Left renal pelvis (tissue), 4 donors: ENCODE measurements at places on chromosomes 5 and 9. TPM values are rescaled to one million over a fixed set of nuclear protein-coding genes. Genes with fewer than 3 reads are reported as not detected.

DNA sequence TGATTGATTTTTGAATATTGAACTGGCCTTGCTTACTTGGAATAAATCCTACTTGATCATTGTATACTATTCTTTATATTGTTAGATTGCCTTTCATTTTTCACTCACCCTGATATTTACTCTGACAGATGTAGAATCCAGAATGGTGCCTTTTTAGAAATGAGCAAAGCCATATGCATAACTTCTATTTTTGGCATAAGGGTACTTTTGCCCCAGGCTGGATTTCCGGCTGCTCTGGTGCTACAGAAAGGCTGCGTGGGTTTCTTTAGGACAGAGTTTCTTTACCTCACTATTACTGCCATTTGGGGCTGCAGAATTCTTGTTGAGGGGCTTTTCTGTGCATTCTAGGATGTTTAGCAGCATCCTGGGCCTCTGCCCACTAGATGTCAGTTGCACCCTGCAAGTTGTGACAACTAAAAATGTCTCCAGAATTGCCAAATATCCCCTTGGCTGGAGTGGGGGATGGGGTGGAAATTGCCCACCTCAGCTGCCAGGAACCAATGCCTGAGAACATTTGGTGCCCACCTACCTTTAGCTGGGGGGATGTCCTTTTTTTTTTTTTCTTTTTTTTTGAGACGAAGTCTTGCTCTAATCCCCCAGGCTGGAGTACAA, 50.1 kb downstream of the SLC36A1 start:
- no peak for DNase-seq

DNA sequence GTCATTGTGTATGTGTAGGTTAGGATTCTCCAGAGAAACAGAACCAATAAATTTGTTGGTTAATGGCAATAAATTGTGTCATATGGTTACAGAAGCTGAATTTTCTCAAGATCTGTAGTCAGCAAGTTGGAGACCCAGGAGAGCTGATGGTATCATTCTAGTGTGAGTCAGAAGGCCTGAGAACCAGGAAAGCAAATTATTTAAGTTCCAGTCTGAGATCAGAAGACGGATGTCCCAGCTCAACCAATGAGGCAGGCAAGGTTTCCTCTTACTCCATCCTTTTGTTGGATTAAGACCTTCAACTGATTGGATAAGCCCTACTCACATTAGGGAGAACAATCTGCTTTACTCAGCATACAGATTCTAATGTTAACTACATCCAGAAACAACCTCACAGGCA, 656.3 kb downstream of the ANXA1 start:
- no peak for DNase-seq

ZBED3 gene
- 33.5 TPM for polyA plus RNA-seq

DNA sequence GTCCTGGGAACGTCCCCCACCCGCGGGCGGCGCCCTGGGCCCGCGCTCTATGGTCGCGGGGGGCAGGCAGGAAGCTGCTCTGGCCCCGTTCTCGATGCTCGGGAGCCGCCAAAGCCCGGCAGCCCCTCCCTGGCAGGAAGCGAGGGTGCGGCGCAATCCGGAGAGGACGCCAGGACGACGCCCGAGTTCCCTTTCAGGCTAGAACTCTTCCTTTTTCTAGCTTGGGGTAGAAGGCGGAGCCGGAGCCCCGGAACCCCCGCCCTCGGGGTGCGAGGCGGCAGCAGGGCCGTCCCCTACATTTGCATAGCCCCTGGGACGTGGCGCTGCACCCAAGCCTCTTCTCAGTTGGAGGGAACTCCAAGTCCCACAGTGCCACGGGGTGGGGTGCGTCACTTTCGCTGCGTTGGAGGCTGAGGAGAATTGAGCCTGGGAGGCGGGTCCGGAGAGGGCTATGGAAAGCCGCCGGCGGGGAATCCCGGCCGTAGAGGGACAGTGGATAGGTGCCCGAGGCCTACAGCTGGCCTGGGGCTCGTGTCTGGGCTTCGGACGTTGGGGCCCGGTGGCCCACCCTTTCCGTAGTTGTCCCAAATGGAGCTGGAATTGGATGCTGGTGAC, at the start of the genes CREB3 and TLN1:
CREB3 (plus strand) TSS at position 482 of the 615 bp plus-strand sequence; CDS start at position 589, 107 bp downstream.
TLN1 (minus strand) TSS at position 11 of the 615 bp plus-strand sequence. CDS start 6,501 bp downstream, outside the sequence.
- DNase-seq: peak; percentile 90

DNA sequence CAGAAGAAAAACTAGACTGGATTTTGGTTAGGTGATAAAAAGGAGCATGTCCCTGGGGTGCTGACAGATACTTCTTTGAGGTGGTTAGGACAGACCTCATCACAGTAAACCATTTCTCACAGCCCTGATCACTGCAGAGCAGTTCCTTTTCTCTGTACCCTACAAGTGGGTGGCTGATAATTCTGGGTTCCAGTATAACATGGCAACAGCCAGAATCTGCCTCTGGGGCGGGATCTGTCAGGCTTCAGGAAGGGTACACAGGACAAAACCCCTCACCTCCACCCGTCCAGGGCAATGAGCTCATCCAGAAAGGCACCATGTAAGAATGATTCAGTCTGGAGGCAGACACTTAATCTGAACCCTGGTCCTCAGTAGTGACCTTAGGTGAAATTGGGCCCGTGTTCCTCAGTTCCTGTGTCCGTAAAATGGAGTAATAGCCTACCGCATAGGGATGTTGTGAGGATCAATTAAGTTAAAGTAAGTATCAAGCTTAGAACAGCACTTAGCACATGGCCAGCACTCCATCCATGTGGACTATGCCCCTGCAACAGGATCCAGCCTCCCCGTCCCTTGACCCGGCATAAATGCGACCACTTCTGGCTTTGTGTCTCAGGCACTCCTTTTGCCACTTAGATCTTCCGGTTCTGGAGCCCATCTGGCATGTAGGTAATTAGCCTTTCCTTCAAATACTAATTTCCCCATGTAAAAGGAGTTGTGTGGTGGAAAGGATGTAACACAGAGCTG, 129.2 kb downstream of the LHFPL2 start:
- no peak for DNase-seq
